ENCODE measurements at places on chromosomes 2 and 18. TPM values are rescaled to one million over a fixed set of nuclear protein-coding genes. Genes with fewer than 3 reads are reported as not detected.

CLHC1 gene
- total RNA-seq = 15.1 TPM

SLC5A6 gene
- total RNA-seq = 203 TPM

SETBP1 gene
- total RNA-seq = 2.5 TPM

VWA3B gene
- total RNA-seq = not detected

CABYR gene
- total RNA-seq = 1.4 TPM

MPV17 gene
- total RNA-seq = 119 TPM

POTEJ gene
- not detected for total RNA-seq

BZW1 gene
- 236 TPM for total RNA-seq

DNA sequence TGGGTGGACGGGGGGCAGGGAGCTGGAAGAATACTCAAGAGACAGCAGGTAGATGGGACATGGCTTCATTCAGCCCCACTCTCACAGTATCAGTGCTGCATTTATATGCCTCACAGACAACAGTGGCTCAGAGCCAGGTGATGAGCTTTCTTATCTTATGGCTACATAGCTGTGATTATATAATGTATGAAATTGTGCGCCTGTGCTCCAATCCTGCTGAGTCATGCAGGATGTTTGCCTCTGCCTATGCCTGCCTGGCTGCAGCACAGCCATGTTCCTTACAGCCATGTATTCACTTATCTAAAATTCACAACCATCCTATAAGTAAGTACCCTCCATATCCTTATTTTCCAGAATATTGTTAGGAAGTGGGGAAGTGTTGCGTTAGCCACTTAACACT lies 37.7 kb upstream of the RNF103 start:
- H3K27me3 ChIP-seq = no peaks in the 10 kb centered on the region
- no peaks in the 10 kb centered on the region for H3K36me3 ChIP-seq
- no peak for DNase-seq

- H3K4me1 ChIP-seq = no peaks in the 10 kb centered on the region
- H3K36me3 ChIP-seq = no peaks in the 10 kb centered on the region
- H3K27me3 ChIP-seq = no peaks in the 10 kb centered on the region
- no peak overlapping the region for H3K4me3 ChIP-seq
- no peak overlapping the region for H3K27ac ChIP-seq
- no peak for DNase-seq
These were observed 882.5 kb downstream of the SLC4A3 start for GRCh38 chr2:220509966-220510365.

- H3K4me1 ChIP-seq = no peaks in the 10 kb centered on the region
- DNase-seq = no peak
- no peak overlapping the region for H3K27ac ChIP-seq
- H3K36me3 ChIP-seq = no peaks in the 10 kb centered on the region
These were observed 69.6 kb upstream of the COL5A2 start for GRCh38 chr2:189249171-189249570.

- no peak for DNase-seq
- H3K27ac ChIP-seq = no peak overlapping the region
- no peaks in the 10 kb centered on the region for H3K4me1 ChIP-seq
These were observed 131.0 kb upstream of the SNTG2 start for GRCh38 chr2:819601-820000.

- no peaks in the 10 kb centered on the region for H3K4me1 ChIP-seq
- DNase-seq = no peak
- H3K27me3 ChIP-seq = no peaks in the 10 kb centered on the region
- no peak overlapping the region for H3K27ac ChIP-seq
- H3K36me3 ChIP-seq = no peaks in the 10 kb centered on the region
- H3K4me3 ChIP-seq = no peak overlapping the region
These were observed 4.7 kb downstream of the PHLPP1 start for GRCh38 chr18:62720048-62720447.

DNA sequence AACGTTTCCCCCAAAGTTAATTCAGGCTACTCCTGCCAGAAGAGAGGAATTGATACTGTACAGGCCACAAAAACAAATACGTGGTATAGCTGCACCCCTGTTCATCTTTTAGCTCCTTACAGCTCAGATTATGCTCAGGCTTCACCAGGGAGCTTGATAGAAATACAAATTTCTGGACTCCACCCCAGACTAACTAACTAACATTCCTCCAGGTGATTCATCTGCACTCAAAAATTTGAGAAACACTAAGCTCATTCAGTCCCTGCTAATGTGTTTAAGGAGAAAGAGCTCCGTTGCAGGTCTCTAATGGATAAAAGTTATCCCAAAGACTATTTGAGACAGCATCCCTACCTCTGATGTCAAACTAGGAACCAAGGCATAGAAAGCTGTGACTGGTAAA lies 36.8 kb upstream of the UNC80 start:
- no peaks in the 10 kb centered on the region for H3K4me1 ChIP-seq
- H3K27ac ChIP-seq = no peak overlapping the region
- H3K36me3 ChIP-seq = no peaks in the 10 kb centered on the region
- no peaks in the 10 kb centered on the region for H3K27me3 ChIP-seq

DNA sequence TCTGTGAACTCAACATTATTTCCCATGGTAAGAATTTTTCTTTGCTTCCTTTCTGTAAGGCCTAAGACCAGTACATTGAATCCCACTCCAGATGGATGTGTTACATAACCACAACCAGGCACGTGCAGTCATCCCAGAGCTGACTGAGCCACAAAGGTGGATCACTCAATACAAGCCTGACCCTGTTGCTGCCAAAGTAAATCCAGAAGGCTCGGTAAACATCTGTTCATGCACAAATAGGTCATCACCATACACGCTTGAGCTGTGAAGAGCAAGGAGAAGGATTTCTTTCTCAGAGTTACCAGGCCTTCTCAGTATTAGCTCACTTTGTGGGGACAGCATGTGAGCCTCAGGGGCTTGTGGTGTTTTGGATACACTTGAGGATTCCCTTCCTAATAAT lies 791.4 kb upstream of the FANCL start:
- no peaks in the 10 kb centered on the region for H3K4me1 ChIP-seq
- H3K36me3 ChIP-seq = no peaks in the 10 kb centered on the region
- no peak overlapping the region for H3K27ac ChIP-seq
- no peak for DNase-seq

- H3K4me1 ChIP-seq = no peaks in the 10 kb centered on the region
- H3K36me3 ChIP-seq = no peaks in the 10 kb centered on the region
- DNase-seq = no peak
- no peak overlapping the region for H3K4me3 ChIP-seq
- H3K27me3 ChIP-seq = no peaks in the 10 kb centered on the region
These were observed 193.4 kb downstream of the TDRD15 start for GRCh38 chr2:21317131-21317530.

DNA sequence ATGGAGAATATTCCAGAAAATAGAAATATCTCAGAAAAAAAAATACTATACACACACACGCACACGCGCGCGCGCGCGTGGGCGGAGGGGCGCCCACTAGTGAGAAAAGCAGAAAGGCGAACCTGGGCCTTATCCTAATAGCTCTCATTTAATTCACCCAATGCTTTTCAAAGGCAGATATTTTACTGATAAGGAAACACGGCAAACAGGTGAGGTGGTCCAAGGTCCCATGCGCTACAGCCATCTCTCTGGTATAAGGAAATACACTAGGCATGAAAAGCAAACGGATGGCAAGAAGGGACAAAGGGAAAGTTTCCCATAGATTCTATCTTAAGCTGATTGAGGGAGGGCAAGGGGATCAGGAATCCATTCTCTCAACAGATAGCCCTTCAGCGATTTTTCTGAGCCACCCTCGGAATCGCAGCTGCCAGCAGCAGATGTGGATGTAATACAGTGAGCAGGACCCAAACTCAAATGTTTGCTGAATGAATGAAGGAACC lies 136.7 kb downstream of the TMEM247 start:
- H3K4me3 ChIP-seq = peak overlapping the region; percentile 91
- no peaks in the 10 kb centered on the region for H3K36me3 ChIP-seq
- DNase-seq = no peak
- H3K27me3 ChIP-seq = no peaks in the 10 kb centered on the region
- peaks cover 20% of the 10 kb centered on the region for H3K4me1 ChIP-seq

- H3K4me3 ChIP-seq = no peak overlapping the region
- no peaks in the 10 kb centered on the region for H3K4me1 ChIP-seq
- DNase-seq = no peak
- H3K36me3 ChIP-seq = no peaks in the 10 kb centered on the region
These were observed 14.7 kb upstream of the MRPL33 start for GRCh38 chr2:27756544-27757498.

DNA sequence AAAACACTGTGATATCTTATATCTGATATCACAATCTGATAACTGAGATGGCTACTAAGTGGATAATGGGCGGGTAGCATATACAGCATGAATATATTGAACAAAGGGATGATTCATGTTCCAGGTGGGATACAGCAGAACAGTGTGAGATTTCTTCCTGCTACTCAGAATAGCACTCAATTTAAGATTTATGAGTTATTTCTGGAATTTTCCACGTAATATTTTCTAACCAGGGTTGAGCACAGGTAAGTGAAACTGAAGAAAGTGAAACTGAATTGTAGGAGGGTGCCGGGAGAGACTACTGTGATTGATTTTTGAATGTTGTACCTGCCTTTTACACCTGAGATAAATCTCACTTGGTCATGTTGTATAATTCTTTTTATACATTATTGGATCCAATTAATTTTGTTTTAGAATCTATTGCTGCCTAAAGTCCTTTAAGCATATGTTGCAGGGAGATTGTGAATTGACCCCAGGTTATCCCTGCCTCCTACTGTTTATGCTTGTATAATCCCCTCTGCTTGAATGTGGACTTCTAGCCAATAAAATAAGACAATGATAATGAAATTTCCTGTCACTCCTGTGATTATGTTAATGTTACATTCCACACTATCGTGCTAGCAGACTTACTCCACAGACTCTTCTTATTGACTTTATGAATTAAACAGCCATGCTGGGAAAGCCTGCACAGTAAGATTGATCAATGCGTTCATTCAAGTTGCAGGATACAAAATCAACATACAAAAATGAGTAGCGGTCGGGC lies 67.6 kb upstream of the RBBP8 start:
- DNase-seq = no peak
- H3K27me3 ChIP-seq = no peaks in the 10 kb centered on the region
- no peaks in the 10 kb centered on the region for H3K4me1 ChIP-seq

- H3K27me3 ChIP-seq = no peaks in the 10 kb centered on the region
- H3K4me3 ChIP-seq = no peak overlapping the region
- no peaks in the 10 kb centered on the region for H3K36me3 ChIP-seq
- H3K27ac ChIP-seq = no peak overlapping the region
- H3K4me1 ChIP-seq = no peaks in the 10 kb centered on the region
These were observed 478.4 kb downstream of the STK39 start for GRCh38 chr2:167769020-167769419.

DNA sequence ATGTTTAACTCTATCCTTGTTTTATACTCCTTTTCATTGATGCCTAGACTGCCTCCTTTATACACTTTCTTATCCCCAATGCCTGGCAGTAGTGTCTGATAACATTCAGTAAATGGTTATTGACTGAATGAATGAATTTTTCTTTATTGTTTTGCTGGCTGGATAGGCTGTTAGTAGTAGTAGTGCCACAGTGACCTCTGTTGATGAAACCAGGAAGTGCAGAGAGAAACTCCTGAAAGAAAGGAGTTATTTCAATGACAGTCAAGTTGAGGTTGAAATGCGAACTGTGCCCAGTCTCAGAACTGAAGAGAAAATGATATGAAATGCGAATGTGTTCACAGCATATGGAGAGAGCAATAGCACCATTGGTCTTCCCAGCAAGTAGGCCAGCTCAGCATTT lies 26.8 kb upstream of the SLC9A2 start:
- no peak for DNase-seq
- no peaks in the 10 kb centered on the region for H3K4me1 ChIP-seq
- no peaks in the 10 kb centered on the region for H3K36me3 ChIP-seq
- H3K27ac ChIP-seq = no peak overlapping the region

GRCh38 chr2:11437602-11438001 lies 28.4 kb downstream of the E2F6 start:
- H3K27me3 ChIP-seq = no peaks in the 10 kb centered on the region
- H3K4me3 ChIP-seq = no peak overlapping the region
- no peak for DNase-seq
- H3K36me3 ChIP-seq = no peaks in the 10 kb centered on the region
- H3K27ac ChIP-seq = no peak overlapping the region
- no peaks in the 10 kb centered on the region for H3K4me1 ChIP-seq

DNA sequence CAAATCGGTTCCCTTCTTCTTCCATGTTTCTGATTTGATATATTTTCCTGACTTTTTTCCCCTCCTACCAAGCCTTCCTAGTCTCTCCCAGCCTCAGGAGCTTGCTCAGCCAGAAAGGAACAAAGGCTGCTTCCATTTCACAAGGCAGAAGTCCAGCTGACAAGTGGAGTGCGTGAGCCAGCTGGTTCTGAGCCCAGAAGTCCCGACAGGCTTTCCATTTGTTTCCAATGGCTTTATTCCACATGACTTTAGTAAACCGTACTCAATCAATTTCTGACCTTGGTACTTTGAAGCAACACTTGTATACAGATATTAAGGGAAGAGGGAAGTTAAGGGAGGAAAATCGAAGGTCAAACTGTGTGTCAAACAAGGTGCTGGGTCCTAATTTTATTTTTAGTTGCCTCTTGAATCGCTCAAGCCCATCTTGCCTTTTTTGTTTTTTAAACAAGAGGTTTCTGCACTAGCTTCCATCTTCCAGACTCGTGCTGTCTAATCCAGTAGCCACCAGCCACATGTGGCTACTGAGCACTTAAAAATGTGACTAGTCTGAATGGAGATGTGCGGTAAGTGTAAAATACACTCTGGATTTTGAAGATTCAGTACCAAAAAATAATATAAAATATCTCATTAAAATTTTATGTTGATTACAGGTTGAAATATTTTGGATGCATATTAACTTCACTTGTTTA lies 36.2 kb downstream of the WIPF1 start:
- DNase-seq = no peak
- H3K27ac ChIP-seq = no peak overlapping the region
- H3K4me3 ChIP-seq = no peak overlapping the region
- H3K27me3 ChIP-seq = no peaks in the 10 kb centered on the region
- peaks cover 31% of the 10 kb centered on the region for H3K36me3 ChIP-seq
- no peaks in the 10 kb centered on the region for H3K4me1 ChIP-seq

GRCh38 chr2:219578811-219579613 lies 6.9 kb downstream of the INHA start:
- H3K27ac ChIP-seq = no peak overlapping the region
- H3K27me3 ChIP-seq = no peaks in the 10 kb centered on the region
- DNase-seq = no peak
- no peak overlapping the region for H3K4me3 ChIP-seq
- no peaks in the 10 kb centered on the region for H3K36me3 ChIP-seq
- no peaks in the 10 kb centered on the region for H3K4me1 ChIP-seq

GRCh38 chr18:70523792-70524182 lies 234.9 kb downstream of the SOCS6 start:
- no peak overlapping the region for H3K4me3 ChIP-seq
- no peaks in the 10 kb centered on the region for H3K27me3 ChIP-seq
- H3K36me3 ChIP-seq = no peaks in the 10 kb centered on the region
- DNase-seq = no peak

DNA sequence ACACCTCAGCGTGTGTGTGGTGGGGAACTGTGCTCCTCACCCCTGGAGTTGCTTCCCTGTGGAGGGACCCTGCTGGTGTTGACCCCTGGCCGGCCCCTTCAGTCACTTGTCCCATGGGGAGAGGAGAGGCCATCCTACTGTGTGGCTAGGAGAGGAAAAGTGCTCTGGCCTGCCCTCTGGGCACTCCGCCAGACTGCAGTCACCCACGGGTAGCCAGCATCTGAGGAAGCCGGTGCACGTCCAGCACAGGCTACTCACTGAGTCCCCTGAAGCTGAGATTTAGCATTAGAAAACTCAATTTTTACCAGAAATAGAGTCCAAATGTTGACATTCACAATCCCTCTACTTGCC lies 211.5 kb upstream of the RAB6C start:
- DNase-seq = no peak
- no peaks in the 10 kb centered on the region for H3K27me3 ChIP-seq
- no peak overlapping the region for H3K4me3 ChIP-seq
- H3K4me1 ChIP-seq = no peaks in the 10 kb centered on the region
- no peaks in the 10 kb centered on the region for H3K36me3 ChIP-seq

- no peaks in the 10 kb centered on the region for H3K4me1 ChIP-seq
- H3K27me3 ChIP-seq = no peaks in the 10 kb centered on the region
- no peak overlapping the region for H3K27ac ChIP-seq
These were observed 99.2 kb upstream of the ASAP2 start for GRCh38 chr2:9107168-9108025.
